ENCODE measurements at places on chromosomes 3 and 15. TPM values are rescaled to one million over a fixed set of nuclear protein-coding genes. Genes with fewer than 3 reads are reported as not detected.

DNA sequence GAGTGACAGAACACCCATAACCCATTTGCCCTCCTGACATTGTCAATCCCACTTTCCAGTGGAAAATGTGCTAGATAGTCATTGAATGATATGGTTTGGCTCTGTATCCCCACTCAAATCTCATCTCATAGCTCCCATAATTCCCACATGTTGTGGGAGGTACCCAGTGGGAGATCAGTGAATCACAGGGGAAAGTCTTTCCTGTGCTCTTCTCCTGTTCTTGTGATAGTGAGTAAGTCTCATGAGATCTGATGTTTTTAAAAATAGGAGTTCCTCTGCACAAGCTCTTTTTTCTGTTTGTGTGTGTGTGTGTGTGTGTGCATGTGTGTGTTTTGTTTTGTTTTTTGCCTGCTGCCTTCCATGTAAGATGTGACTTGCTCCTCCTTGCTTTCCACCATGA, 191.7 kb downstream of the ARRDC4 start:
- H3K4me1 ChIP-seq: no peaks in the 10 kb centered on the region
- DNase-seq: no peak
- H3K27ac ChIP-seq: no peak overlapping the region
- no peak overlapping the region for H3K4me3 ChIP-seq
- H3K27me3 ChIP-seq: no peaks in the 10 kb centered on the region

DNA sequence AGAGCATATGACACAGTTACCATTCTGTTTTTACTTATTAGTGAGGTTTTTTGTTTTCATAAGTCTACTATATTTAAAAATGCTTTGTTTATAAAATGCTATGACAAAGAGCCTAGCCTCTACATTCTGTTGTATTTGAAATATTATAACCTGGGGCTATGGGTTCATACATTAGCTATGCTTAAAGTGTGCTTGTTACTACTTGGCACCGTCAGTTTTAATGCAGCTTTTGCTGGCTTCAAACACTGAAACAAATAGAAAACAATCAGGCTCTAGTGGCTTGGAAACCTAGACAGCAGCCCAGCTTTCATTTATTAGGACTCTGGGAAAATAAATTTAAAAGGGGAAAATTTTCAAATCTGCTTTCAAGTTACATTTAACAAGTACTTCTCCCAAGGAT, 635.9 kb downstream of the CADM2 start:
- no peaks in the 10 kb centered on the region for H3K27me3 ChIP-seq
- H3K27ac ChIP-seq: no peak overlapping the region
- no peak for DNase-seq
- no peaks in the 10 kb centered on the region for H3K36me3 ChIP-seq

DNA sequence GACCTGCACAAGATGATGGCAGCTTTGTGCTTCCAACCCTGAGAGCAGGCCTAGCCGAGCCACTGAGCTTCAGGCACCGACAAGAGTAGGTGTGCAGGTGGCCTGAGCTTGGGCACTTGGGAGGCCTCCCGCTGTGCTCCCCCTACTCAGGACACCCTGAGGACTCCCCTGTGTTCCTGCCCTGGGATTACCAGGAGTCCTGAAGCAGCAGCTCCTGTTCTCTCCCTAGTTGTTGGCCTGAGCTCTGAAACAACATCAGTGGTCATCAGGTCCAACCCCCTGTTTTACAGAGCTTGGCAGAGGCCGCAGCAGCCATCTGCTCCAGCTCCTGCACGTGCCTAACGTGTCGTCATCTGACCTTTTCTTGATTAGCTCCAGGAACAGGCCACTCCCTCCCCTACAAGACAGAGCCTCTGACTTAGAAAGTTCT, 8.0 kb upstream of the MESP2 start:
- no peak overlapping the region for H3K27ac ChIP-seq
- DNase-seq: peak; percentile 63
- H3K4me3 ChIP-seq: no peak overlapping the region
- no peaks in the 10 kb centered on the region for H3K4me1 ChIP-seq

- H3K4me1 ChIP-seq: no peaks in the 10 kb centered on the region
- H3K36me3 ChIP-seq: no peaks in the 10 kb centered on the region
- H3K27me3 ChIP-seq: no peaks in the 10 kb centered on the region
- no peak overlapping the region for H3K4me3 ChIP-seq
- DNase-seq: no peak
- no peak overlapping the region for H3K27ac ChIP-seq
Measured at GRCh38 chr3:191269289-191270085, 59.7 kb upstream of the CCDC50 start.

DNA sequence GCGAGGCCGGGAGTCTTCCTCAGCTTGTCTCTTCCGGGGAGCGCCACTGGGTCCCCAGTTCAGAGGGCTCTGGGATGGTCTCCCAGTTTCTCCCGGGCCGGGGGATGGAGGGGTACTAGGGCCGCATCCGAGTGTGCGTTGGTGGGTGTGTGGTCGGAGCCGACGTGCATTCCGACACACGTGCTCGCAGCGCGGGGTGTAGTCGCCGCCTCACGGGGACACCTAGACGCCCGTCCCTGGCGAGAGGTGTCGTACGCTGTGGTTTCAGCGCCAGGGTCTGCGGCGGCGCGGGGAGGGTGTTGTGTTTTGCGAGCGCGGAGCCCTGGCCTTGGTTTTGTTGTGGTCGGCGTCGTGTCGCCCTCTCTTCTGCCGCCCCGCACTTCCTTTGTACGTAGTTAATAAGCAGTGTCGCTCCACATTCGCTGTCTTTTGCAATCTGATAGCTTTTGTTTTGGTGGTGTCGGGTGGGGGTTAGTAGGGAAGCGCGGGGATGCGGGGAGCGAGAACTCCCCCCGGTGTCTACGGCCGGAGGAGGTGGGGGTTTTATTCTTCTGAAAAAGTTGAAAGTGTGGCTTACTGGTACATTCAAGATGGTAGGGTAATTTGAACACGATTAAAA, 2.2 kb downstream of the IGF1R start:
- H3K4me1 ChIP-seq: peaks cover 13% of the 10 kb centered on the region
- peak overlapping the region; percentile 87 for H3K27ac ChIP-seq
- H3K36me3 ChIP-seq: no peaks in the 10 kb centered on the region
- no peaks in the 10 kb centered on the region for H3K27me3 ChIP-seq
- H3K4me3 ChIP-seq: peak overlapping the region; percentile 78

GRCh38 chr3:156825795-156826143, 384 bp upstream of the LEKR1 start:
- peak overlapping the region; percentile 73 for H3K4me3 ChIP-seq
- no peaks in the 10 kb centered on the region for H3K27me3 ChIP-seq
- DNase-seq: no peak
- peaks cover 7% of the 10 kb centered on the region for H3K4me1 ChIP-seq

DNA sequence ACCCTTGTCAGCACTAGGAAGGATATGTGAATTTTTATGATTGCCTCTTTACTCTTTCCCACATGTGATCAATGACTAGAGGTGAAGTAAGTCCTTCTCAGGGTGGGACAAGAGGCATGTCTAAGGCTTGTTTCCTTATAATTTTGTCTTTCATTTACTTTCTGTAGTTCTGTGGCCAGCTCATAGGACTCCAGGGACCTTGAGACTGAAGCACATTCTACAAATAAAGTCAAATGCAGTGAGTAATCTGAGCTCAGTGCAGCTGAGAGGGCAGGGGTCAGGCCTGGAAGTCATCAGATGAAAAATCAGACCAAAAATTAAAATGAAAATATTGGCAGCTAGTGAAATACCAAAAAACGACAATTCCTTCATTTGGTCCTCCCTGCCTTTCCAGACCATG, 424.7 kb upstream of the THBS1 start:
- no peaks in the 10 kb centered on the region for H3K4me1 ChIP-seq
- H3K27me3 ChIP-seq: no peaks in the 10 kb centered on the region
- no peak overlapping the region for H3K27ac ChIP-seq
- DNase-seq: no peak

GRCh38 chr15:80315289-80315987, 63.4 kb upstream of the CTXND1 start:
- H3K27me3 ChIP-seq: no peaks in the 10 kb centered on the region
- H3K4me1 ChIP-seq: peaks cover 3% of the 10 kb centered on the region
- no peak overlapping the region for H3K27ac ChIP-seq
- H3K4me3 ChIP-seq: no peak overlapping the region
- DNase-seq: no peak

DNA sequence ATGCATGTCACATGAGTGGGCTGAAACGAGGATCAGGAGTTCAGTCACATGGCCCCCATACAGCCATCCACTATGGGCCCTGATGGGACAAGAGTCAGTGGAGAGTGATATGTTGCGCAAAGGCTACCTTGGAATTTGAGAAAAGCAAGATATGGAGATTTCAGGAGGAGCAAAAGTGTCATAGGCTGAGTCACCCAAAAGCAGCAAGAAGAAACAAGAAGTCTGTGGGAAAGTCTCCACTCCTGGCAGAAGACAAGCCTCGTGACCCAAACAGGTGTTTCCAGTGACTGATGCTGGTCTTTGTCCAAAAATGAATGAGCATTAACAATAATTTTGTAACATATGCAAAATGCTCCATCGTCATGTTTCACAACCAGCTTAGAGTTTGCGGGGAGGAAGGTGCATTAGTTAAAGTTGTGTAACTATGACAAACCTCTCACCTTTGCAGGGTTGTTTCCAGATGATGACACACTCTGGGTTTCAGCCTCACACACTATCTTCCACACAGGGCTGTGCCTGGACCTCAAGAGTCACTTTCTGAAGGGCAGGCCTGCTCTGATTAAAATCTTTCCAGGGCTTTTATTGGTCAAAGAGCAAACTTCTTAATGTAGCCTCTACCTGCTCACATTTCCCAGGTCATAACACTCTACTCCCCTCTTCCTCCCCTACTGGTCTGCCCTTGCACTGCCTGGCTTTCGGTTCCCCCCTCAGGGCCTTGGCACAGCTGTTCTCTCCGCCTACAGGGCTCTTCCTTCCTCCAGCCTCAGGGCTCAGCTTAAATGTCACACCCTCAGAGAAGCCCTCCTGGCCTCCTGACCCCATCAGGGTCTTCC, 3.9 kb upstream of the DNASE1L3 start:
- no peak overlapping the region for H3K4me3 ChIP-seq
- H3K27me3 ChIP-seq: no peaks in the 10 kb centered on the region
- DNase-seq: no peak
- H3K27ac ChIP-seq: no peak overlapping the region
- H3K36me3 ChIP-seq: no peaks in the 10 kb centered on the region
- H3K4me1 ChIP-seq: peaks cover 9% of the 10 kb centered on the region

DNA sequence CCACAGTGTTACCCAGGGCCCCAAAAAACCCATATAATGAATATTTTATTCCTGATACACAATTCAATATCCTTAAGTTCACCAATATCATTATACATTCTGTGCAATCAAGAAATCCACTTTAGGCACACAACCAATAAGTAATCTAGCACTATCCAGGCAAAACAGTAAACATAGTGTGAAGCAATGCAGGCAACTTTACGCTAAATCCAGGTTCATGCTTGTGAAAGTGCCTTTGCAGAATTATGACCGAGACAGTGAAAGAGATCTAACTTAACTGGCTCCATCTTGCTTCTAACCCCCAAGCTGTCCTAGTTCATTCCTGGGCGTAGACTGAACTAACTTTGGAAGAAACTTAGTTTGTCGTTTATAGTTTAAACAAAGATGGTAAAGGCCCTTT, 34.2 kb upstream of the INO80 start:
- H3K36me3 ChIP-seq: no peaks in the 10 kb centered on the region
- no peaks in the 10 kb centered on the region for H3K4me1 ChIP-seq
- no peaks in the 10 kb centered on the region for H3K27me3 ChIP-seq
- no peak overlapping the region for H3K4me3 ChIP-seq
- no peak for DNase-seq
- H3K27ac ChIP-seq: no peak overlapping the region

GRCh38 chr15:99315636-99316035, 64.4 kb downstream of the LRRC28 start:
- H3K27ac ChIP-seq: no peak overlapping the region
- H3K27me3 ChIP-seq: no peaks in the 10 kb centered on the region
- no peak overlapping the region for H3K4me3 ChIP-seq
- H3K4me1 ChIP-seq: no peaks in the 10 kb centered on the region

Gene RLBP1
- 1.1 TPM for polyA plus RNA-seq

Gene NDN
- polyA plus RNA-seq: 60.7 TPM

Gene LARP6
- polyA plus RNA-seq: 105 TPM
